ENCODE measurements at places on chromosomes 7 and 10.

DNA sequence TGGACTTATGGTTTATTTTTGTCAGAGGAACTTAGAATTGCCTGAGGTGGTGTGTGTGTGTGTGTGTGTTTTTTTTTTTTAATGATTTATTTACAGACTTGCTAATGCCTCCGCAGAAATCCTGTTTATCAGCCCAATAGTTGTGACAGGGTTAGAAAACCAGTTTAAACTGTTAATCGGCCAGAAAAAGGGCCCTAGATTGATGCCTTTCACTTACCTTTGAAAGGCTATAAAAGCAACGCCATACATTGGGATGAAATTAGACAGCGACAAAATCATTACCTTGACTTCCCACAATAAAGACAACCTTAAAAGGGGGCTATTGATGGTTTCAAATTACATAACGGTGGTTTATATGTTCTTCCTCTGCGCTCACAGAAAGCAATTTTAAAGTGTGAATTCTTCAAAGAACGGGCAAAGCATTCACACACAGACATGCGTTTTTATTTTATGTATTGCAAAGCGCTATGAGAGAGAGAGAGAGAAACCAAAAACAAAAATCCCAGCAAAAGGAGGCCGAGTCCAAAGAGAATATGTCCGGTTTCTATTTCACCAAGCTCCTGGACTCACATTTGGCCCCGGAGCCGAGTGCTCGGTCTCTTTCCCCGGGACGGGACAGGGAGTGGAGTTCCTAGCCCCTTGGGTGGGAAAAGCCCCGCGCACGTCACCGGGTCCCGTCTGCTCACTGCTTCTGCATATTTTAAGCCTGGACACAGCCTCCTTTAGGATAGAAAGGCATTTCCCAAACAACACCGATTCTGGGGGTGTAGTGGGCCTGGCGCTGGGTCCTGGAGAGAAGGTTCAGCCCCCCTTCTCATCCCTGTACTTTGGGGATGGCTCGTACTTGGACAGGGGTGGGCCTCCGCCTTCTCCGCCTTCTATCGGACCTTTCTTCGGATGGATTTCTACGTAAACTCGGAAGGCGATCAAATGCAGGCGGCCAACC lies 26.8 kb upstream of the VAX1 start:
- no peak for DNase-seq

- DNase-seq: no peak
Measured at GRCh38 chr10:60171436-60172013, 218.2 kb downstream of the ANK3 start.

DNA sequence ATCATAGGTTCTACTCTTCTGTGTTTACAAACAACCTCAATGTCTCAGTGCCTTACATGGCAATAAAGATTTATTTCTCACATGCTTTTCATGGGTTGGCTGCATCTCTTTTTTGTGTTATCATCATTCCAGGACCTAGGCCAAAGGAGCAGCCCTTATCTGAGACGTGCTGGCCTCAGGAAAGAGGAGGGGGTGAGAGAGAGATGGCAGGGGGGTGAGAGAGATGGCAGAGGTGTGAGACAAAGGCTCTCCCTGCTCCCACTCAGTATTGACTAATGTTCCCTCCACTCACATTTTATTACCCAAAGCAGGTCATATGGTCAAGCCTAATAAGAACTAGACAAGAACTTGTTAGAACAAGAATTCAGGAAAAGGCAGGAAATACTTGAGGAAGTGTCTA lies 120.1 kb upstream of the PRR15 start:
- no peak for DNase-seq

DNA sequence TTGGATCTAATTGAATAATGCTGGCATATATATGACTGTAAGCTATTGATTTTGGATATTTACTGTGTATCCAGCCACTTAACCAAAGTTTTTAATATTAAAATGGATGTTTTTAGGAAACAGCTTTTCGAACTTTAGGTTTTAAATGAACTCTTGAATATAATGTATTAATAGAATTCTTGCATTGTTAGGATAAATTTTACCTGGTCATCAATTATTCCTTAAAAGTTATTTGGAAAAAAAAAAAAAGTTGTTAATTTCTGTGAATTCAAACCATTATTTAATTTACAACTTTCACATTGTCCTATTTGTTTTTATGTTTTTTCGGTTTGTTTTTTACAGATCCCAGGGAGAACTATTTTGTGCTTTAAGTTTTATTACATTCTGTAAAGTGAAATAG lies 9.8 kb downstream of the TMEM209 start:
- no peak for DNase-seq

DNA sequence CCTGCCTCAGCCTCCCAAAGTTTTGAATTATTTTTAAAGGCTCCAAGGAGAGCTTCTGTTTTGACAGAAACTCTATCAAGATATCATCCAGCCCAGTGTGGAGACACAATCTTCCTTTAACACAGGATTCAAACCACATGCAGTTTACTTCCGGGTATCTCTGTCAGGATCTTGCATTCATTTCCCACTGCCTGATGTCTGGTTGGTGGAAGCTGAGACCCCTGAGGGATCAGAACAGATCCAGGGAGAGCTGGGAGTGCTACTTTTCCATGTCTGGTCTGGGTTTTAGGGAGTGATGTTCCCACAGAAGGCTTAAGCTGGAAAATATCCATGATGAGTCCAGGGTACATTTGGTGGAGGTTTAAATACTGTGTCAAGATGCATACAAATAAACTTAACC lies 16.7 kb downstream of the PTPRE start:
- no peak for DNase-seq

- no peak for DNase-seq
Measured at GRCh38 chr10:71878327-71879034, 27.4 kb upstream of the PSAP start.

GRCh38 chr10:10138685-10139084 lies 879.0 kb upstream of the CELF2 start:
- DNase-seq: no peak

GRCh38 chr7:110623436-110623835 lies 467.5 kb upstream of the LRRN3 start:
- DNase-seq: no peak

- DNase-seq: no peak
Measured at GRCh38 chr10:30887839-30888238, 143.8 kb downstream of the ZNF438 start.

DNA sequence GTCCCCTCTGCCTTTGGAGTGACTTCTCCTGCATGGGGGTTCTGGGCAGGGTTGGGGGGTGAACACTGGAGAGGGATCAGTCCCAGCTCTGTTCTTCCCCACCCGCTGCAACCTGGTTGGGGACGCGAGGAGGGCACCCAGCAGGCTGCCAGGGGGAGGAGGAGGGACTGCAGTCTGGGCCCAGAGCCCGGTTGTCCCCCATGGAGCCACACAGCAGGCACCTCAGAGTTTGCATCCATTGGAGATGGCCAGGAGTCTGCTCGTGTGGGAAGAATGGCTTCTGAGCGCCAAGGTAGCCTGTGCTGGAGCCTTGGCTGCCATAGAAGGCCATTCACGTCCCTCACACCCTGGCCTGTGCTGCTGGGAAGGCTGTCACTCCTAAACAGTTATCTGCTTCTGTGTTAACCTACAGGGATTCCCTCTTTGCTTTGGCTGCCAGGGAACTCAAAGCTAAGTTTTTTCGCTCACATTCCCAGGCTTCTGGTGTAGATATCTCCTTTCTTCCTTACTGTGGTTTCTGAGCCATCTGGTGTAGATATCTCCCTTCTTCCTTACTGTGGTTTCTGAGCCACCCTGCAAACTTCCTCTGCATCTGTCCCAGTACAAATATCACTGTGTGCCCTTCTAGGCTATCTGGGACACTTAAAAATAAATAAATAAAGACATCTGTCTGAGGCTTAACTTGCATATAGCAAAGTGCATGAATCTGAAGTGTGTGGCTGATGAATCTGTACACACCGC lies 133.7 kb downstream of the LHPP start:
- DNase-seq: no peak

GRCh38 chr7:14805105-14805719 lies 97.3 kb downstream of the DGKB start:
- no peak for DNase-seq

DNA sequence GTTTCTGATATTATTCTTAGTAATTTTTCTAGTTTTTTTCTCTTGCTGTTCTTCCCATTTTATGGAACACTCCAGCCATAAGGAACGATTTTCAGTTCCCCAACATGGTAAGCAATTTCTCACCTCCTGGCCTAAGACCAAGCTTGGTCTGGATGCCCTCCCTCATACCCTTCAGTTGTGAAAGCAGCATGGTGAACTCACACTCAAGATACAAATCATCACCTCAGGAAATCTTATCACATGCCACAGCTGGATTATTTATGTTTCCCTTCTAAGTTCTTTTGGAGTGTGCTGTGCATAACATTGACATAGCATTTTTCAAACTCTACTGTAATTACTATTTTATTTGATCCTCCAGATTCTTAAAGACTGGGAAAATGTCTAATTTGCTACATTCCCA lies 216.6 kb downstream of the AGMO start:
- DNase-seq: no peak

- peak; percentile 6 for DNase-seq
Measured at GRCh38 chr10:30834153-30834552, 197.5 kb downstream of the ZNF438 start.

GRCh38 chr10:128052696-128053095 lies 73.5 kb downstream of the MKI67 start:
- DNase-seq: no peak

- DNase-seq: no peak
Measured at GRCh38 chr10:34599026-34599795, 215.9 kb downstream of the PARD3 start.

- DNase-seq: no peak
Measured at GRCh38 chr7:131502810-131503508, 53.5 kb downstream of the PODXL start.

DNA sequence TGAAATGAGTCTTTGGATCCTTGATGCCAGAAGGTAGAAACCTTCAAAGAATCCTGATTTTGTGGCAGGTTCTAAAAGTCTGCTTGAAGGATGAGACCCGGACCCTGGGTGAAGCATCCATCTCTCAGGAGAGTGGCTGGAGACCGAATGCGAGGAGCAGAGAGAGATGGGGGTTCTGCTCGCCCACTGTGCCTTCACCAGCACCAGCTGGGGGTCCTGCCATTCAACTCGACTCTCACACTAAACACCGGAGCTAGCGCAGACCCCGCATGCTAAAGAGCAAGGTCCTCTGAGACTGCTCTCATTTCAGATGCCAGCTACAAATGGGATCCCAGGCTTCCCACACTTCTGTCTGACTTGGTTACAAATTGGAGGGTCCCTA lies 218.4 kb downstream of the GLRX3 start:
- DNase-seq: no peak

DNA sequence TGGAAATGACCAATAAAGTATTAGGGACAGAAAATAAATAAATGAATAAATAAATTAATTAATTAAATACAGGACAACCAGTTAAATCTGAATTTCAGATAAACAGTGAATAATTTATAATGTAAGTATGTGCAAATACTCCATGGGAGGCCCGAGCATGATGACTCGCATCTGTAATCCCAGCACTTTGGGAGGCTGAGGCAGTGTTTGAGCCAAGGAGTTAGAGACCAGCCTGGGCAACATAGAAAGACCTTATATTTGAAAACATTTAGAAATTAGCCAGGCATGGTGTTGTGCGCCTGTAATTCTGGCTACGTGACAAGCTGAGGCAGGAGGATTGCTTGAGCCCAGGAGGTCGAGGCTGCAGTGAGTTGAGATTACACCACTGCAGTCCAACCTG lies 123.7 kb downstream of the CUL2 start:
- DNase-seq: no peak

DNA sequence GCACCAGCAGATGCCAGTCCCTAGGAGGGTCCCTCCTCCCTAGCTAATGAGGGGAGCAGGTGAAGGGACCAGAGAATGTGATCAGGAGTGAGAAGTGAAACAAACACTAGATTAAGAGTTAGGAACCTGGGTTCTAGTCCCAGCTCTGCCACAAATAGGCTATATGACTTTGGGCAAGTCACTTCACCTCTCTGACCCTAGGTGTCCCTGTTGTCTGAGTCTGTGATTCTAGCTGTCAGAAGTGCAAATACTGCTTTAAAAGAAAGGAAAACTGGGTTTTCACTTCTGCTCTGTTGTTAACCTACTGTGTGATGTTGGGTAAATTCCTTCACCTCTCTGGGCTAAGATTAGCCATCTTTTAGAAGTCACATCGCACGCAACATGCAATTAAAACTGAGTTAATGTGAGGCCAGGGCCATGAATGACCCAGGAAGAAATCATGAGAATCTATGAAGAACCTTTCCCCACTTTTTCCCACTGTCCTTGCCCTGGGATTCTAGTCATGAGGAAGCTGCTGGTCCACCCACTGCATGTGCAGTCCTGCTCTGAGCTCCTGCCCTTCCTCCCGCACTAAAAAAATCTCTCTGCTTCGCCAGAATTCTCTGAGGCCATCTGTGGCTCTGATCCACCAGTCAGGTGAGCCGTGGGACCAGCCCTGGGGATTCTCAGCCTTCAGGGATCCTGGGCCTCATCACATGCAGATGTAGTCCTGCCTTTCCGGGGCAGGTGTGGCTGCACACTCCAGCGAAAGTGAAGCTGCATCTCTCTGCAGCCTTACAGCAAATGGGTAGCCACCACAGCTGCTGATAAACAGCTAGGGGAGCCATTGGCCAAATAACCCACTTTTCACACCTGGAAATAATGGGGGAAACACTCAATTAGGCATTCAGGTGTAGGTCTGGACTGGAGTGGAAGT lies 181.7 kb downstream of the PLXNA4 start:
- no peak for DNase-seq

DNA sequence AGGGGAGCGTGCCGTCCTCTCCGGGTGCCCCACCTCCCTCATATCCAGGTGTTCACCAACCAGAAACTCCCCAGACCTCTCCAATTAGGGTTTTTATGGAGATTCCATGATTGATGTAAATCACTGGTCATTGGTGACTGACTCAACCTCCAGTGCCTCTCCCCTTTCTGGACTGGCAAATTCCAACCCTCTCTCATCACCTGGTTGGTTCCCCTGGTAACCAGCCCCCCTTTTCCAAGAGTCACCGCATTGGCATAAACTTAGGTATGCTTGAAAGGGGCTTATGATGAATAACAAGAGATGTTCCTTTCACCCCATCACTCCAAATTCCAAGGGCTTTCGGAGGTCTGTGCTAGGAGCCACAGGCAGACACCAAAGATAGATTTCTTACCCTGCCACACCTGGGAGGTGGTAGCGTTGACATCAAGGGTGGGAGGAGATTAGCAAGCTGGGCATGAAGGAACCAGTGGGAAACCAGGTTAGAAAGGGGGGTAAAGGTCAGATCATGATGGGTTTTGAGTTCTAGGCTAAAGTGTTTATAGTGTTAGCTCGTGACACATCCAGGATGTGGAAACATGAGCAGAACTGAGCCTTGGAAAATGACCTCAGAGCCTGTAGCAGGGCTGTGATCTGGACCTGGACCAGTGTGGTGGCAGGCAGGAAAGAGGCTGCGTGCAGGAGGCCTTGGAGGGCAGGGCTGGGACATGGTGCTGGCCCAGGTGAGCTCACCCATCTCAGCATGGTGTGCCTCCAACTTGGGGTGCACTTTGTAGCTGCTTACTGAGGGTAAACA lies 45.1 kb downstream of the CAMK1D start:
- no peak for DNase-seq

DNA sequence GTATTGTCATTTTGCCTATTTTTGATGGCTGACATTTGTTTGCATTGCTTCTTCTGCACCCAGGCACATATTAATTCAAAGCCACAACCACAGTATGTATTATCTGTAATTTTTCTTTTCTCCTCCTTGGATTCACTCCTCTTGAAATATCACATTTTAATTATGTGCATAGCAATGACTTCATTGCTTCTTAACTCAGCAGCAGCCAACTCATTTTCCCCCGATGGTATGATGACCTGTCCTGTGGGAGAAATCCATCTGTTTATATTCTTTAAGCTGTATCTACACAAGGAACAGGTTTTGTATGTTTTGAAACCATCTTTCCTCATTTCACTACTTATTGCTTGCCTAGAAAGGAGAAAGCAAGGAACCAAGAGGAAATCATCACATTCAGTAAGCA lies 588.8 kb downstream of the INHBA start:
- DNase-seq: no peak

- no peak for DNase-seq
Measured at GRCh38 chr7:15837306-15837950, 150.9 kb upstream of the MEOX2 start.

Measured in left forelimb (tissue), 1 donor.